Cerebellar cortex (tissue), 1 donor: ENCODE measurements at places on chromosomes 3 and 15.

DNA sequence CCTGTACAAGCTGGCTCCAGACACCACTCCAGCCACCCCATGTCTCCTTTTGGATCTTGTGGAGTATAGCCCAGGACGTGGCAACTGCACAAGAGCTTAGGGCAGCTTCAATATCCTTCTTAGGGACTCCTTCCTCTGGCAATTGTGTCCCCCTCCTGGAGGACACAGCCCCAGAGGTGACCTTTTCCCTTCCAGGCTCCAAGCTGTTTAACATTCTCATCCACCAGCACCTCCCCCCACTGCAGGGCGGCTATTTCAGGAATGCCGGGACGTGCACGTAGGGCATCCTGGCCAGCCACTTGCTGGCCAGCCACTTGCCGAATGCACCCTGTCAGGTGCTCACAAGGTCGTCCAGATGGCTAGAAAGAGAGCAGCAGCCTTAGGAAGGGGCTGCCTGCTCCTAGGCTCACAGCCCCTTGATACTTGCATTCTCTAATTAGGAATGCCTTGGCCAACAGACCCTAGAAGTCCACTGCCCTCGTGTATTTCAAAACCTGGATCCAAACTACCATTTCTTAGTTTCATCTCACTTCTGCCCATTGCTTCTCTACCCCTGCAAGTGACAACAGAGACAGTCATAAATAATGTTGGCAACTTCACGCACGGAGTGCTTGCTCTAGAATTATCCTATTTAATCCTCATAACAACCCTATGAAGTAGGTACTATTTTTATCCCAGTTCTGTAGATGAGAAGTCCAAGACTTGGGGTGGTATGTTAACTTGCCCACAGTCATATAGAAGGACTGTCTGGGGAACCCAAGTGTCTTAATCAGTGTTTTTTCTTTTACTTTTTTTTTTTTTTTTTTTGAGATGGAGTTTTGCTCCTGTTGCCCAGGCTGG, 24.5 kb upstream of the IDH2 start:
- DNase-seq: no peak

DNA sequence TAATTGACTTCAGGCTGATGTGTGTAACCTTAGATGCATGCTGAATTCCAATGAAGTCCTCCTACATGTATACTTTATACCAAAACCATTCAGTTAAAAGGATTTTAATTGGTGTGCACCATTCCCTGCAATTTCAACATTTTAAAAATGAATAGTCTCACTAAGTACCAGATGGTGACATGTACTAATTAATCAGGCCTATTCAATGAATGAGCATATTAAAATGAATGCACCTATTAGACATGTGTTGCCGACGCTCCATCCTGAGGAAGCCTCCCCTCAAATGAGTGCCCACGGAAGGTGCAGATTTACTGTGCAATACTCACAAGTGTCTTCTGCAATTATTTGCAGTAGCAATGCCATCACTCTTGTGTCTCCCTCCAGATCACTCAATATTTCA, 124.7 kb upstream of the TSPAN3 start:
- DNase-seq: no peak

DNA sequence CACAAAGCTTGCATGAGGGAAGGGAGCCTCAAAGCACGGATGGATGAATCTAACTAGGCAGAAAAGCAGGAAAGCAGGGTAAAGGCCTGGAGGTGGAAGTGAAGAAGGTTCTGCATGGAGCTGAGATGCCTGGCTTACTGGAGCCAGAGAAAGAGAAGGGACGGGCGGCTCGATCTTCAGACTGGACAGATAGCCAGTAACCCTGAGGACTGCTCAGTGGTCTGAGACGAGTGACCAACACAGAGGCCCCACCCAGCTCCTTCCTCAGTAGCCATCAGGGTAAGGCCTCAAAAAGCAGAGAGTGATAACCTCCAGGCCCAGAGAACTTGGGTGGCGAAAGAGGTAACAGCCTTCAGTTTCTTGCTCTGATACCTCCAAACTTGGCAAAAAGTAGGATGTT, 6.4 kb downstream of the CLN6 start:
- DNase-seq: no peak

GRCh38 chr3:128697341-128697740, 28.6 kb upstream of the RAB7A start:
- no peak for DNase-seq

DNA sequence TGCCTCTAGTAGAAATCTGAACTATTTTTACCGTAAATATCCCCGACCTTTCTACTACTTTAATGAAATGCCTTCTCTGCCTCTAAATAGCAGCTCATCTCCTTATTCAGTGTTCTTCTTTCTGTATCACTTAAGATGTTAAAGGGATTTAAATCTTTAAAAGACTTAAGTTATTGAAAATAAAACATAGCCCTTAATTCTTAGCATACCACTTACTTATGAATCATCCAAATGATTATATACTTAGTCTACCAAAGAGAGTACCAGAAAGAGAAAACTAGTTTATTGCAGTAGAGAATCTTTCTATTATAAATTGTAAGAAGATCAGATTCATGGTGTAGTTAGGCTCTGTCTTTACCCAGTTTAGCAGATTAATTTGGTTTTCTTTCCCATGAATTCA, 802.0 kb downstream of the TBL1XR1 start:
- DNase-seq: no peak

- DNase-seq: no peak
Measured at GRCh38 chr15:77187751-77188464, 117.0 kb upstream of the TSPAN3 start.

DNA sequence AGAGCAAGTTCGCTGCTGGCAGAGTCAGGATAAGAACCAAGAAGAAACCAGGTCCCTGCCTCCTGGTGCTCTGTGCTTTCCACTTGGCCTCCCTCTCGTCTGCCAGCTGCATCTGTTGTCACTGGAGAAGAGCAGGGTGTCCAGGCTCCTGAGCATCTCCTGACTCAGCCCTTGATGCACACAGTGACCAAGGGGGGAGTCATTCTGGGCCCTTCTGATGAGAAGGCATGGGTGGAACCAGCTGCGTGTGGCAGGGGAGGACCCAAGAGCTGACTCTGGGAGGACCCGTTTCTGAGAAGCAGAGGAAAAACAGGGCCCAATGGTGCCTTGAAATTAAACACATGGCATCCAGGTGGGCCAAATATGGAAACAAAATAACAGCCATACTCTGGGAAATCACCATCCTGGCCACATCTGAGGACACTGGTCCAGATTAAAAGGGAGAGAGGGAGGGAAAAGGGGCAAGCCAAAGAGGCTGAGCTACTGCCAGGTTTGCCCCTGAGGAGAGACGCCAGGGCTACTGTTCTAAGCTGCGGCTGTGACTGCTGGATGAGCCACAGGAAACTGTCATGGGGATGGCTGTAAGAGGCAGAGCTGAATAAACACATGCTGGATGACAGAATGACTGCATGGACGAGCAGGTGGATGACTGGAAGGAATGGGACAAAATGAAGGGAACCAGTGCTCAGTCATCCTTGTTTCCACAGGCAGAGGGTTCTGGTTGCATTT, 58.1 kb upstream of the CA12 start:
- DNase-seq: no peak

- DNase-seq: no peak
Measured at GRCh38 chr3:165040186-165040585, 38.1 kb downstream of the SI start.

GRCh38 chr15:35491999-35492398, 54.0 kb downstream of the DPH6 start:
- peak; percentile 59 for DNase-seq

- DNase-seq: peak; percentile 33
Measured at GRCh38 chr3:129892486-129892856, 1.0 kb downstream of the TMCC1 start.

GRCh38 chr3:16606398-16606797, 1.2 kb upstream of the DAZL start:
- DNase-seq: no peak

DNA sequence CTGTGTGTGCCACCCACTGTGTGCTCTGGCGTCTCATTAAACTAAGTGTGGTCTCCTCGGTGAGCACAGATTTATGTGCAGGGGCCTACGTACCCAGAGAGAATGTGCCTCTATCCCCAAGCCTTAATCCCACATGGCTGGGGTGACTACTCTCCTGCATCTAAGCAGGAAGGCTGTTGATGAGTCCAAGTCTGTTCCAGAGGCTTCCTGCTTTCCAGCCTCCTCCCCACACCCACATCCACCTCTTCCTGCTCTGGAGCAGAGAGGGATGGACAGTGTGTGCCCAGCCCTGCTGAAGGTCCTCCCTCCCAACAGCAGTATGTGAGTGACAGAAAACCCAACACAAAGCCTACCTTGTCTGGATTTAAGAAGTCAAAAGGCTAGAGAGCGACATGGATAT, 38.8 kb upstream of the BCL2L10 start:
- no peak for DNase-seq
